ENCODE measurements at places on chromosomes 3 and 15.
A peak's percentile ranks its signal among the peaks of the same experiment; 100 is the strongest.

DNA sequence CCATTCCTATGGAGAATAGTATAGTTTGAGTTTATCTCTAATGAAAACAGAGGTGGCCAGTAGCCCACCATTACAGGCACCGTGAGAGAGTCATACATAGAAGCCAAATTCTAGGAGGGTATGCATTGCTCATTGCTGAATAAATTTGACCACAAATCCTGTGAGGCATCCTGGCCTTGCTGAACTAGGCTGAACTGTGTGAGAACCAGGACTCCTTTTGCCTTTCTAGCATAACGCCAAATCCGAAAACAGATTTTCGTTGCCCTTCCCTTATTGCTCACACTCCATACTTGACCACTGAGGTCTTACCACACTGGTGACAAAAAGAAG lies 50.4 kb downstream of the SLC2A2 start:
- DNase-seq = no peak

GRCh38 chr3:142127941-142128658 lies 21.2 kb downstream of the TFDP2 start:
- DNase-seq = no peak

DNA sequence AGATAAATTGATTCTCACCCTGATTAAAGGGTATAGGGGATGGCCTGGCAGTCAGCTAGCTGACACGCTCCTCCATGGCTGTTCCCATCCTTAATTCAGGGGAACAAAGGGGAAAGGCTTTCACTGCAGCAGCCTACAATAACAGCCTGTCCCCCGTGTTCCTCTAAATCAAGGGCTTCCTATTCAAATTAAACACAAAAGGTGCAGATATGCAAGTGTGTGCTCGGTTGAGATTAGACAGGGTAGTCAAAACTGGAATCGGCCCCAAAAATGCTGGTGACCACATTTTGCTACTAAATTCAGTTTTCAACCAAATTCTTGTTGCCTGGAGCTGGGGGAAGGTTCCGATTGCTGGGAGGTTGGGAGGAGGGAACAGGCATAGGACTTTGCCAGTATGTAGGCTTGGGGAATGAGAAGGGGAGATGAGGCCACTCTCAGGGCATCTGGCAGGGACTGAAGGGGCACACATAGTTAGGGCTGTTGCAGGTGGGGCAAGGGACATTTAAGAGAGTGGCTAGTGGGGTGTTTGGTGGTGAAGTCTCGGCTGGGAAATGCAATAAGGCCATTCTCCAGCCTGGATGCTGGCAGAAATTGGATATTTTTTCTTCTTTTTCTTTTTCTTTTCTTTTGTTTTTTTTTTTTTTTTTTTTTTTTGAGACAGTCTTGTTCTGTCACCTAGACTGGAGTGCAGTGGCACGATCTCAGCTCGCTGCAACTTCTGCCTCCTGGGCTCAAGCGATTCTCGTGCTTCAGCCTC lies 32.9 kb upstream of the CTSH start:
- DNase-seq = no peak

- no peak for DNase-seq
Observed at GRCh38 chr3:11331101-11331500, 58.9 kb downstream of the ATG7 start.

DNA sequence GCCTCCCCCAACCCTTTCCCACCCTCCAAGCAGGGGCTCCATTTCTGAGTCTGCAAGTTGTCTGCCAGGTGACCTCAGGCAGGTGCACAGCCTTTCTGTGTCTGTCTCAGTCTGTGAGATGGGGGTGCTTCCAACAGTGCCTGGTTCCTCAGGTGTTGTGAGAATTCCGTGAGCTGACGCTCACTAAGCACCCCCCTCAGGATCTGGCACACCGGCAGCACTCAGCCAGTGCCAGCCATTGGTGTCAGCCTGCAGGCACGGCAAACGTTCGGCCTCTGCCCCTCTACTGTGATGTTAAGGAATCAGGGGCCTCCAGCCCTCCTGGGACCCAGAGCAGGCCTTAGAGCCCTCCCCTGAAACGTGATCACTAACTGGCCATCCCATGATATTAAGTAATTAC lies 2.4 kb downstream of the KLF15 start:
- DNase-seq = no peak

DNA sequence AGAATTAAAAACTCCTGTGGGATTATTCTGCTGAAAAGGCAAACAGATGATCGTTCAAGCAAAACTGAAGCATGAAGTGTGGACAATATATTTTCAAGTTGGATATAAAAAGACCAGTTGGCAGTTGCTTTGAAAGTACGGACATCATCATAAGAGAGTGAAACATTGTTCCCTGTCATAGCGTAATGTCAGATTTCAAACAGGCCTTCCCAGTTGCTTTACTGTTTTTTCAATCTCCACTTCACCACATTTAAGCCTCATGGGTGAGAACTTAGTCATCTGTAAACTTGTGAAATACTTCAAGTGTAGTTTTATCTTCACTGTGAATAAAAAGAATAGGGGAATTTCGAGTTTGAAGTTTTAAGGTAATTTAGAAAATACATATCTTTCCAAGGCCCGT lies 435.1 kb upstream of the CNTN3 start:
- no peak for DNase-seq

DNA sequence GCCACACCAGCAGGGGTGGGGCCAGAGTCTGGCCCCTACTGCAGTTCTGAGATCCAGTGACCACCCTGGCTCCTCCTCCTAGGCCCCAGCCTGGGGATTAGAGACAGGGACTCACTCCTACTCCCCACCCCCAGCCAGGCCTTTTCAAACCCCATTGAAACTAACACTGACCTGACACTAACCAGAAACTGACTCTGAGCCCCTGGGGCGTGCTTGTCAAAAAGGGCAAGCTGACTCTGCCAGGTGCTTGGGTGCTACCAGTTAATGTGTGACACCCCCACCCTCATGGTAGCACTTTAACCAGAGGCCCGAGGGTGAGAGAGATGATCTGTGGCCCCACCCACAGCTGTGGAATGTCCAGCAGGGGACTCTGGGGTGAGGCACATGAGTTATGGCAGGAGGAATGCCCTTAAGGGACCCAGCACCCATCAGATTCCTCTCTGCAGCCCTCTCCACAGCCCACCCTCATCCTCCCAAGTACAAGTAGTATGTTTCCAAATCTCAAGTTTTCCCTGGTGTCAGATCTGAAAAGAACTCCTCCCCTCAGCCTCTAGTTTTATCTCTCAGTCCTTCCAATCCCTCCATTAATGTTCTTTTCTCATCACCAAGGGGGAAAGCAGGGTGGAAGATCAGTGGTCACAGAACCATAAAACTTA lies 1.4 kb downstream of the PTH1R start:
- no peak for DNase-seq

- DNase-seq = no peak
Observed at GRCh38 chr3:188488801-188489200, 334.8 kb downstream of the LPP start.

DNA sequence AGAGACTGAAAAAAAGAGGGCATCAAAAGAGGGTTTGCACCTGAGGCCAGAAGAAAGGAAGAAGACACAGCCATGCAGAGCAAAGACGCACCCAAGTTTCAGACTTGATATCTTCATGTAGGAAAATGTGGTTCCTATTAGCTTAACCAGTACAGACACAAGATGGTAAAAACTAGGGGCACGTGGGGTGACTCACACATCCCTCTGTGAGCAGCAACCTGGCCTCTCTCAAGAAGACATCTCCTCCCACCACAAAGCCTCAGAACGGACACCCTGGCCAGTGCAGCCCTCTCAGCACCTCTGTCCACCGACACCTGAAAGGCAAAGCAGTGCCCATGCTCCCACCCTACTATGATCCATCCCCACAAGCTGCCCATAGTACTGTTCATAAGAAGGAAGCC lies 33.3 kb downstream of the GLB1 start:
- DNase-seq = peak; percentile 92

GRCh38 chr3:100769693-100770092 lies 60.4 kb downstream of the TFG start:
- DNase-seq = no peak

- DNase-seq = no peak
Observed at GRCh38 chr15:49625460-49626036, 4.7 kb downstream of the DTWD1 start.

DNA sequence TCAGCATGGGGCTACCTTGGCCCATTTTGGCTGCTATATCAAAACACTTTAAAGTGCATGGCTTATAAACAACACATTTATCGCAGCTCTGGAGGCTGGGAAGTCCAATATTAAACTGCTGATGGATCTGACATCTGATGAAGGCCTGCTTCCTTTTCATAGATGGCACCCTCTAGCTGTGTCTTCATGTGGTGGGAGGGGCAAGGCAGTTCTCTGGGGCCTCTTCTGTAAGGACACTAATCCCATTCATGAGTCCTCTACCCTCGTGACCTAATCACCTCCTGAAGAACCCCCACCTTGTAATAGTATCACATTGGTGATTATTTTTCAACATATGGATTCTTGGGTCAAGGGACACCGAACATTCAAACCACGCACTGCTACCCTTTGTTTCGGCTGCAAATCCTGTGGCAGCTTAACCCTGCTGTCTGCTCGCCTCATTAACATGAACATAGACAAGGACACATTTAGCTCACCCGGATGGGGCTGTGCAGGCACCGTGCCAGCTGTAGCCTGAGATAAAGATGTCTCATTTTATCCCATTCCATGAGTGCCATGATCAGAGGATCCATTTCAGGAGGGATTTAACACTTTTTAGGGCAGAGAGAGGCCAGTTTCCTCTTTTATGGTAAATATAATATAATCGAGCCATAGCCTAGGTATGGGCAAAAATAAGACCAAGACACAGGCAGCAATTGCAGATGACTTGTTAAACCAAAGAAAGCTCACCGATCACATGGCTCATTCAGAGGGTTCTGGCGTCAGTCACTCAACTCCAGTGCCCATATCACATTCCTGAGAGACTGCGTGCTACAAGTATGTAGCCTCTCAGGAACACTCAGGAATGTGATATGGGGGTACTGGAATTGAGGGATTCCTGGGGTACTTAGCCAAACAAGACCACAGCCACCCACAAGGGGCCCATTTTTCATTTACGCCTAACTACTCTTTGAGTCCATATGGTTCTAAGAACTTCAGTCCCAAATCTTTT lies 251.1 kb upstream of the ST8SIA2 start:
- no peak for DNase-seq

GRCh38 chr3:50605901-50606326 lies 5.7 kb downstream of the CISH start:
- peak; percentile 50 for DNase-seq

GRCh38 chr15:35194296-35194695 lies 109.2 kb upstream of the NANOGP8 start:
- no peak for DNase-seq

GRCh38 chr3:147924755-147925154 lies 515.6 kb downstream of the ZIC1 start:
- no peak for DNase-seq

DNA sequence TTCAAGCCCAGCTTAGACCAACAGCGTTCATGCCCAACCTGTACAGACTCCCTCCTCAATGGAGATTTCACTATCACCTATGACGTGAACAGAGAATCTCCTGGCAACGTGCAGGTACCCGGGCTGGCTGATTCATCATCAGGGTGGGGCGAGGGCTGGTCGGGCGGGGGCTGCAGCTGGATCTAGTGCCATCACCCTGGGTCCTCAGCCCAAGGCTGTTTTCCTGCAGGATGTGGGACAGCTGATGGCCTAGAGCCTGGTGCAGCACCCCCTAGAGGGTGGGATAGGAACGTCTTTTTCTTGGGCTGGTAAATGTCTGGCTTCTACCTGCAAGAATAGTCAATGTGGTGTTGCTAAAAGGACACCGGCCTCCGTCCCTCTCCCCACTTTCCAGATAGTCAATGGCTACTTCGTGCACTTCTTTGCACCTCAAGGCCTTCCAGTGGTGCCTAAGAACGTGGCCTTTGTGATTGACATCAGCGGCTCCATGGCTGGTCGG lies 4.4 kb downstream of the ITIH3 start:
- DNase-seq = peak; percentile 43

GRCh38 chr3:45153658-45154437 lies 7.7 kb upstream of the CDCP1 start:
- no peak for DNase-seq

- DNase-seq = no peak
Observed at GRCh38 chr15:90020021-90020735, 19.1 kb downstream of the ZNF710 start.

GRCh38 chr3:82084824-82085223 lies 323.4 kb upstream of the GBE1 start:
- DNase-seq = no peak

- DNase-seq = no peak
Observed at GRCh38 chr15:73928971-73929627, 2.8 kb downstream of the LOXL1 start.

DNA sequence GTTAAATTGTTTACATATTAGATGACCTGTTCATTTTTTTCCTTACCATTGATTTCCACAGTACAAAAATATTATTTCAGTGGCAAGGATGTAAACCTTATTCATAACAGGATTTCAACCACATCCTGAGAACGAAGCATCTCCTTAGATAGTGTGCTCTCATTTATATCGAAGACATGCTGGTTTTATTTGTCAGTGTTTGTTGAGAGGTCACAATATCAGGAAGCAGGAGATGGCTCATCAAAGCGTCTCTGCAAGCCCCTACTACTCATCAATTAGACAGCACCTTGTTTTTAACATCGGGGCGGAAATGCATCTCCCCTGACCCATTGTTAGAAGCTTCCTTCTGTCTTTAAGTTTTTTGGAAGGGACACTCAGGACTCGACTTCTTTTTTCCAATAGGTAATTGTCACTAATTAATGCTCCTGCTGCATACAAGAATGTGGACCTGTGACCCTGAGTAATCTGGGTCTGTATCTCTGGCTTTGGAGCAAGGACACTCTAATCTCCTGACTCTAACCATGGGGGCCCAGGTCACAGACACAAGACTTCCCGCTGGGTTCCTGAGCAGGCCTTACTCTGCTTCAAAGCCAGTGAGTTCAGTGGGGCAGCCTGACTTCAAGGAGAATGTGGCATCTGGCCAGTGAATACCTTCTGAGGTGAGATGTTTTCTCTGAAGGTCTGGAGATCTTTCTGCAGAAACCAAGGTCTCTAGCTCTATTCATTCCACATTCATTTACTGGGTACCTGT lies 50.3 kb downstream of the MECOM start:
- DNase-seq = no peak

DNA sequence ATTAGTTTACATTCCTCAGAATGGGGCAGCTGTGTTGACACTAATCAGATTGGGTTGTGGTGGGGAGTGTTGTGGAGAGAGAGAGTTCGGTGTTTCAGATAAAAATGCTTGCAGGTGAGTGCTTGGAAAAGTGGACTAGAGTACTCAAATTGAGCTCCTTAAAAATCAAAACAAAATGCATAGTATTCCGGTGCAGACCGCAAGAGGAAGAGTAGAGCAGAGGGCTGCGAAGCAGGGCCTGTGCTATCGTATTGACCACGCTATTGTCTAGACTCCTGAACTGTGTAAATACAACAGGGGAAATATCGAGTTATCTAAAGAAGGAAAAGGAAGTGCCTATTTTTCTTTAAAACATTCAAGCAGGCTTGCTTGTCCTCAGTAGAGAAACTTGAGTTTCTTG lies 159.5 kb downstream of the TP63 start:
- DNase-seq = no peak

- DNase-seq = no peak
Observed at GRCh38 chr3:5727743-5728484, 540.4 kb downstream of the EDEM1 start.

DNA sequence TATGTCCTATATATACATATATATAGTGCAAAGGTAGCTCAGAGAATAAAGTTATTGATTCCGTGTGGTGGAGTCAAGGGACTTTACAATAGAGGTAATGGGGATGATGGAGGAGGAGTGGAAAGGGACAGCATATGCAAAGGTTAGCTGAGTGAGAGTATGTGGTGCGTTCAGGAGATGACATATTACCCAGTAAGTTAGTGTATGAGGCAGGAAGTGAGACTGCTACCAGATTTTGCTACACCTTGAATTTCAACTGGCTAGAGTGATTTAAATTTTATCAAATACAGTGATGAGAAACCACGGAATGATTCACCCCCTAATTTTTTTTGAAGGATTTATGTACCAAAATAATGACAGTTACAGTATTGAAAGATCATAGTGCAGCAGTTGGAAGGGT lies 2.8 kb downstream of the ACTL6A start:
- peak; percentile 17 for DNase-seq

All from activated CD8-positive, alpha-beta T cell treated with anti-CD3 and anti-CD28 coated beads for 36 hours (primary cell).